ENCODE measurements at places on chromosomes 12 and 14.

DNA sequence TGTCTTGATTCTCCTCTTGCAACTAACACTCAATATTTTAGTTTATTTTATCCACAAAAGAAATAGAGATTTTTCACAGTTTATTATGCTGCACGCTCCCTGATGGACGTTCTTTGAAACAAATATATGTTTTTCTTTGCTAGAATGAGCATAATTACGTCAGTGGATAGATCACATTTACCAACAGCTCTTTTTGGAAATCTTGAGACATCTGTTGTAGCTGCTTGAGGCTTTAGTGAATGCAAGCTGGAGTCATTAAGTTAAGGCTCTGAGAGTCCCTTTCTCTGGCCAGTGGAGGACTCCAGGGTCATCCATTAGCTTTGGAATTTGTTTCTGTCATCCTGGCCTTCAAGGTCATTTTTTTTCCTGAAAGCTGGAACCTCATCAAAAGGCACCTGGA is 405.6 kb upstream of the TMEM132C start:
- DNase-seq, result no peak

- DNase-seq, result no peak
These were observed 53.9 kb downstream of the ANAPC7 start for GRCh38 chr12:110349514-110350151.

DNA sequence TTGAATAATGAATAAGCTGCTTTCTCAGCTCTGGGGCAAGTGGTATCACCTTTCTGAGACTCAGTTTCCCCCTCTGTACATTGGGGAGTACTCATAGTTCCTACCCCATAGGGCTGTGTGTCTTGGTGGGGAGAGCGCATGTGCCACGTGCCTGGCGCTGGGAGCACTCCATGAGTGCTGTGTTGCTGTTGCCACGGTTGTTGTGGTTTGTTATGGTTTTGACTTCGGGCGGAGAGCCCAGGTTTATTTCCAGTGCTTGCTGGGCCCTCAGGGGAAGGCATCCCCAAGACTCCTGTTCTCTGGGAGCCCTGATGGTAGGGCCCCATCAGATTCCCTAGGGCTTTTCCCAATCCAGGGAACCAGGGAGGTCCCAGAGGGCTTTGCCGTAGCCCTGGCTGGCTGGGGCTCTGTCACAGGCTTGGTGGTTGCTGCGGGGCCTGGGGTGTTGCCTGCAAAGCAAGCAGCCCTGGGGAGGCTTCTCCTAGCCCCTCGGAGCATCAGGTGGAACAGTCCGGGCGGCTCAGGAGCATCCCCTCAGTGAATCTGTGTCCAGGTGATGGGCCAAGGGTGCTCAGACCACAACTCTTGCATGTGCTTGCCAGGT is 18.6 kb downstream of the SH2B3 start:
- DNase-seq, result no peak

DNA sequence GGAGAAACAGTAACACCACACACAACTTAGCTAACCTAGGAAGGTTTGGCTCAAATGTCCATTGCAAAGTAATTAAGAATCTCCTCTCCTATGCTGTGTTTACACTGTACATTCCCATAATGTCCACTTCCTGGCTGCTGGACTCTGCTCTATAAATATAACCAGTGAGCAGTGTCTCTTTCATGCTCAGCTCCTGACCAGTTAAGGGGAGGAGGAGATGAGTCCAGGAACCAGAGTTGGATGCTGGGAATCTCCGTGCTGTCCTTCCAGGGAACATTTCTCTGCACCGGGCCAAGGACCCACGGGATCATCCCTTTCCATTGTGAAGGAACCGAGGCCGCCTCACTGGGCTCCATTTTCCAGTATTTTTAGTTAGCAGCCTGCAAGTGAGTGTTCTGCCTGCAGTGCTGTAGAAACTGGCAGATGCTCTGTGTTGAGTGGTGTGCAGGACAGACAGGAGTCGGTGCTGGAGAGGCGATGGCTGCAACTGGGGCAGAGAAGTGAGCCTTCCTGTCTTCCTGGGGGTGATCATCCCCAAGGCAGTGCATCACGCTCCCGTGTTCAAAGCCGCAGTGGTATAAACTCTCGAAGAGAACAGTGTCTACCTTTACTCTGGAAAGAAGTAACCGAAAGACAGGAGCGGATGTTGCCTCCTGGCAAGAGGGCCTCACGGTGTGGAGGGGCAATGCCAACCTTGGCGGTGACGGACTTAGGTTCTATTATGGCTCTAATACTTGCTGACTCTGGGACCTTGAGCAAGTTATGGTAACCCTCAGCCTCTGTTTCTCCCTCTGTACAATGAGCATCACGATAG is 195.5 kb downstream of the CACNA1C start:
- no peak for DNase-seq

GRCh38 chr14:63682727-63683593 is 41.3 kb upstream of the WDR89 start:
- DNase-seq, result no peak

- DNase-seq, result no peak
These were observed 144.1 kb downstream of the PRKD1 start for GRCh38 chr14:29783556-29783955.

GRCh38 chr14:91862417-91862816 is 4.9 kb downstream of the TC2N start:
- DNase-seq, result no peak

DNA sequence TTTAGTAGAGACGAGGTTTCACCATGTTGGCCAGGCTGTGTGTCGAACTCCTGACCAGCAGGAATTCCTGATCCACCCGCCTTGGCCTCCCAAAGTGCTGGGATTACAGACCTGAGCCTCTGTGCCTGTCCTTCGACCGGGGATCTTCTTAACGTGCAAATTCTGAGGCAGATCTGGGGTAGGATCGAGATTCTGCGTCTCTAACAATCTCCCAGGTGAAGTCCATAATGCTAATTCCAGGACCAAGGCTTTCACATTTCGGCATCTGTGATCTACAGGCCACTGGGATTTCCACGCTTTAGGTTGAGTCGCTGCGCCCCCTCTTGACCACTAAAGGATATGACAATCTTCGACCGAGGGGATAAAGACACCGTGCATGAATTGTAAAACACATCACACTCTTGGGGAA is 24.8 kb downstream of the FOS start:
- DNase-seq, result no peak

GRCh38 chr12:117034249-117034648 is 65.0 kb downstream of the TESC start:
- no peak for DNase-seq

- no peak for DNase-seq
These were observed 36.3 kb upstream of the FAM222A start for GRCh38 chr12:109677279-109677691.

DNA sequence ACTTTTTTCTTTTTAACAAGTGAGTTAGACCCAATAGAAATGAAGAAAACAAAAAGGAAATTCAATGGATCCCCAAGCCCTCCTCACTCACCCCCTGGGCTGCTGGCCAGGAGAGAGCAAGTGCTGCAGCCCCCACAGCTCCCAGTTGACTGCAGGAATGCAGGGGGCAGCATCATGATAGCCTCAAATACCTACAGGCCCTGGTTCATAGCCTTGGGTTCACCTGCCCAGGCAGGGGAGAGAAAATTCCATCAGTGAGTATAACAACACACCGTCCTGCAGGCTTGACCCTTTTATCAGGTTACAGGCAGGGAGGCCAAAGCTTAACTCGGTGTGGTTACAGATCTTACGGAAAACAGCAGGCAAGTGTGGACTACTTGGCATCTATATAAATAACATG is 76.3 kb downstream of the PHLDA1 start:
- no peak for DNase-seq

DNA sequence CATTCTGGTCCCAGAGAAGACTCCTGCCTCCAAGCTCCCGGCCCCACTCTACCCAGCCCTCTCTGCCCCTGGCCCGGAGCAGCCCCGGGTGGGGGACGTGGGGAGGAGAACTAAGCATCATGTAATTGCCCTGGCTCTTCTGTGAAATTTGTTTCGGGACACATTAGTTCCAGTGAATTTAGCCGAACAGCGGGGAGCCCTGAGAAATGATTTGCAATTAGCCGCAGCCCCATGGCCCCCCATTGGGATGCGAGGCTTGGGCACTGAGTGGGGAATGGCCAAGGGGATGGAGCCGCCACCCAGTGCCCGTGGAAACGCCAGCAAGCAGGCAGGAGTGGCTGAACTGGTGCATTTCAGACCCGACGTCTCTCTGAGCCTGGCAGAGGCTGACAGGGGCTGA is 173.9 kb upstream of the LHX5 start:
- DNase-seq, result no peak

DNA sequence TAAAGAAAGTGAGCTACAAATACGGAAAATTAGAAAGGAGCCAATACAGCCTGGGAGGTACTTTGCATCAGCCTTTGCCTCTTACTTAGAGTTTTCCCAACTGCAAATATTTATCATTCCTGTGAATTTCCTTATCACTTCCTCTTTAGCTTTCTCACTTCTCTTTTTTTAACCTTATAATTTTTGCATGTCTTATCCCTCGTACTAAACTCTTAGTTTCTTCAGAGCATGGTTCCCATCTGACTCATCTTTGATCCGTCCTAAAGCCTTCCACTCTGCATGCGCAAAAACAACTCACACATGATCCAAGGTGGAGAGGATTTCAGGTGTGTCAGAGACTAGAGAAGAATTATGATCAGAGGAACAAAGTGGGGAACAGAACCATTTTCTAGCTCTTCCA is 9.6 kb upstream of the SNAPC1 start:
- no peak for DNase-seq

DNA sequence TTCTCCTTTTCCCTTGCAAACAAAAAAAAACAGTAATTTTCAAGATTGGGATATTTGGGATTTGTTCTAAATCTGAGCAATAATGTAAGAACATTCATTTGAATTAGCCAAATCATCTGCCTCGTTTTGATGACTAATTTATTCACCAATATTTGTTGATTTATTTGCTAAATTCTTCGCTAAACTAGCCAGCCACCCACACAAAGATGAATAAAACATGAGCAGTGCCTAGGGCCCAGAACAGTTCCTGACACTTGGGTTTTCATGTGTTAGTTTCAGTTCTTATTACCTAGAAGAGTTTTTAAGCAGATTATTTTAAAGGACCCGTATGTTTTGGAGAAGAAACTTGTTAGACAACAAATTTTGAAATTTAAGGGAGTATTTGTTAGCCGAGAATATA is 1.4 kb downstream of the ETNK1 start:
- DNase-seq, result no peak

DNA sequence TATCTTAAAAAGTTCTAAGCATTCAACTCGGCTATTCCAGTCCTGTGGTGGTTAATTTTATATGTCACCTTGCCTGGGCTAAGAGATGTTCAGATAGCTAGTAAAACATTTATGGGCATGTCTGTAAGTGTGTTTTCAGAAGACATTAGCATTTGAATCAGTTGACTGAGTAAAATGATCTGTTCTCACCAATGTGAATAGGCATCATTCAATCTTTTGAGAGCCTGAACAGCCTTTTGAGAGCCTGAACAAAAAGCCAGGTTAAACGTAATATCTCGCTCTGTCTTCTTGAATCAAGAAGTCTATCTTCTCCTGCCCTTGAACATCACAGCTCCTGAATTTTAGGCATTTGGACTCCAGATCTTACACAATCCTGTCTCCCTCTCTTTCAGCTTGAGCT is 1266.1 kb downstream of the LRFN5 start:
- no peak for DNase-seq

- DNase-seq, result no peak
These were observed 44.0 kb downstream of the CCER1 start for GRCh38 chr12:90910958-90911357.

DNA sequence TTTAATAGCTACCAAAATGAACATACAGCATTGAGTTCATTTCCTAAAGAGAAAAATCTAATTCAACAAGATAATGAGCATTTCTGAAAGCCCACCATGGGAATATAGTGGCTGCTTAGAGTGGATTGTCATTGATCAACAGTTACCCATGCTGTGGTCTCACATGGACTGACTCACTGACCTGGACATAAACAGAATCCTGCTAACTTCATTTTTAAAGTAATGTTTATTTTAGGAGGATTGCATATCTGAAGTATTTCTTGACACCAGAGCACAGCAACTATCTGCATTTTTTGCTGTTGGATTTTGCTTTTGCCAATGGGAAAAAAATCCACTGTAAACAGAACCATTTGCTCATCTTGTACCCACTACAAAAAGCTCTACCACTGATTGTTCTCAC is 71.7 kb downstream of the KCNC2 start:
- DNase-seq, result no peak

- DNase-seq, result no peak
These were observed 47.2 kb upstream of the STXBP6 start for GRCh38 chr14:25097120-25097519.

- DNase-seq, result no peak
These were observed 330.9 kb downstream of the TMEM121 start for GRCh38 chr14:105857220-105857825.

GRCh38 chr14:64209444-64210131 is 84.6 kb downstream of the ESR2 start:
- no peak for DNase-seq

DNA sequence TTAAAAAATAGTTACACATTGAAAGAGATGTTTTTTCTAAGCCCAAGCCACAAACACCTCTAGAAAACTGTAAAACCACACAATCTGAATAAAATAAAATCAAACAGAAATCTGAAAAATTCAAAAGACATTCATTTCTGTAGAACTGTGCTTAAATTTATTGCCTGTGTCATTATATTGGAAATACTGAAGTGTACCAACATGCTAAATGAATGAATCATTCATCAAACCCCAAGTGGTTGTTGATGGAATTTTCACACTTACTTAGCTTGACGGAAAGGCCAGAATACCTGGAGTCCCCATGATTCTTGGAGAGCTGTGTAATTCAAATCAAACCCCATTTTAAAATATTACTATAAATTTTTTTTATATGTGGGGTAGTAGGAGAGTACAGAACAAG is 2.7 kb downstream of the KITLG start:
- DNase-seq, result no peak

DNA sequence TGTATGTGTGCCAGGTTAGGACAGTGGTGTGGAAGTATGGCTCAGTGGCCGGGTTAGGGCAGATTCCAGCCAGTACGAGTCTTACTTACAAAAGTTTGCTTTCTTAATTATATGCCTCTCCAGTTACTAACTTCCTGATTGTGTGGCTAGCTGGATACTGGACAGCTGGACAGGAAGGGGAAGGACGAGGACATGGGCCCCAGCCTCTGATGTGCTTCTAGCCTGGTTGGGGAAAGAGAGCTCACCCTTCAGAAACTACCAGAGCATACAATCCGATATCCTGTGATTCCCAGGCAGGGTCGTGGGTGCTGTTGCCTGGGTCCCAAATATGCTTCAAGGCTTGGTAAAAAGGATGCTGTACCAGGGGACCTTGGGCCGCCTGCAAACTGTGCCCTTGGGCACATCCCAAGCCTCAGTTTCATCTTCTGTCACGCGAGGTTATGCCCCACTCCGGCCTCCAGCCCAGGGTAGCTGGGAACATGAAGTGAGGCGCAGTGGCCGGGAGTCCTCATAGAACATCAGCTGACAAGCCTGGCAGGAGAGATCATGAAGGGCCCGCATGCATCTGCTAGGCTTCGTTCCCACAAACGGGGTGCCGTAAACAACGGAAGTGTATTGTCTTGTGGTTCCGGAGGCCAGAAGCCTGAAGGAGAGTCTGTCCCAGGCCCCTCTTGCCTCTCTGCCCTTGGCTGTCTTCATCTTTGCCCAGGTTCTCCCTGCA is 23.2 kb upstream of the RIN3 start:
- no peak for DNase-seq

GRCh38 chr12:131848753-131849152 is 20.6 kb downstream of the MMP17 start:
- DNase-seq, result no peak
